ENCODE measurements at places on chromosomes 5 and 9. TPM values are rescaled to one million over a fixed set of nuclear protein-coding genes. Genes with fewer than 3 reads are reported as not detected.

CCDC183 gene
- 0.91 TPM for total RNA-seq

- DNase-seq, result no peak
These were observed 63.4 kb downstream of the TLE1 start for GRCh38 chr9:81625969-81626368.

- DNase-seq, result no peak
These were observed 102.2 kb downstream of the KLF4 start for GRCh38 chr9:107387409-107387808.

- DNase-seq, result no peak
These were observed 109.4 kb downstream of the ZNF608 start for GRCh38 chr5:124637011-124637410.

DNA sequence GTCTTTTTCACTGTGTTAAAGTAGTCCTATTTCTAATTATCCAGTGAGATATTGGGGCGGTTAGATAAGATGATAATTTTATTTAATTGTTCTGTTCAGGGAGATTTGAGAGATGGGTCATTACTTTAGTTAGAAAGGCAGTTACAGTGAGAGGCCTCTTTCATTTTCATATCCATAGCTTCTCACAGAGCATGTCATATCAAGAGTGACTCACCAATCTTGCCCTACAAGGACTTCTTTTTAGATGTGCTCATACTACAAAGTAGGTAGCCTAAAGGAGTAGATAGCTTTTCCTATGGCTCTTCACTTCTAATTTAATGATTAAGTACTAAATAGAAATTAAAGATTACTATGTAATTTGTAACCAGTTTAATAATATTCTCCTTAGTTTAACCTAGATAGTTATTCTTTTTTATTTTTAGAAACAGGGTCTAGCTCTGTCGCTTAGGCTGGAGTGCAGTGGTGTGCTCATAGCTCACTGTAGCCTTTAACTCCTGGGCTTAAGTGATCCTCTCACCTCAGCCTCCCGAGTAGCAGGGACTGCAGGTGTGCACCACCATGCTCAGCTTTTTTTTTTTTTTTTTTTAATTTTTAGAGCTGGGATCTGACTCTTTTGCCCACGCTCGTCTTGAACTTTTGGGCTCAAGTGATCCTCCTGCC is 71.0 kb downstream of the FER start:
- DNase-seq, result no peak

FCN1 gene
- total RNA-seq, result not detected

- peak; percentile 85 for DNase-seq
These were observed 398 bp downstream of the RAPGEF6 start for GRCh38 chr5:131634666-131634995.

FGF18 gene
- total RNA-seq, result not detected

GRCh38 chr5:174327896-174328295 is 282.4 kb downstream of the NSG2 start:
- no peak for DNase-seq

DNA sequence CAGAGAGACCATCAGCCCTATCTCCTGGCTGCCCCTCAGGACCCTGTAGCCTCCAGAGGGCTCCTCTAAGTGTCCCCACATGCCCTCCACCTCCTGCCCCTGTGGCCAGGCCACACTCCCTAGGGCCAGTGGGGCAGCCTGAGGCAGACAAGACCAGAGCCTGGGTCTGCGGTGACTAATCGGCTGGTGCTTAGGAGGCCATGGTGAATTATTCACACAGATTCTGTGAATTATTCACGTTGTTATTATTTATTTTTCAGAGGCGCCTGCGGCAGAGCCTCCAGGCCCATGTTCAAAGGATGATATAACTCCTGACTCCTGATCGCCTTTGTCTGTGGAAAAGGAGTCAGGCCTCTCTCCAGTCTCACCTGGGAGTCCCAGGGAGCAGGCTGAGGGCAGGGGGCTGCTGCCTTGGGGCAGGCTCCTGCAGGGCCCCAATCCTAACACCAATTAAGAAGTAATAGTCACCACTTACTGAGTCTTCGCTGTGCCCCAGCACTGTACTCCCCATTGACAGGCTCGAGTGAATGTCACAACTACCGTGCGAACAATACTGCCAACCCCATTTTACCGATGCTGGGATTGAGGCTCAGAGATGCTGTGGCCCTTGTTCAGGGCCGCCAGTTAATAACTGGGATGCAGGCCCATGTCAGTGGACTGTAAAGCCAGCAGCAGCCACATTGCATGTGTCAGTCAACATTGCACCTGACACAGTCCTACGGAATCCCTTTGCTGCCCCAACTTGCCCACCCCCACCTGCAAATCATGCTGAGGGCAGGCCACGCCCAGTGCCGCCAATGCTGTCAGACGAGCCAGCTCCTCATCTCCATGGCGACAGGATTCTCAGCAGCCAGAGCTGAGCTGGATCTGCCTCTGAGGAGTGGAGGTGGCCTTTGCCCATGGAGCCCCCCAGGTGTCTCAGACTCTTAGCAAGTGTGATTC is 94.9 kb downstream of the PCDH1 start:
- DNase-seq, result no peak

CCDC69 gene
- total RNA-seq, result 89.1 TPM

DNA sequence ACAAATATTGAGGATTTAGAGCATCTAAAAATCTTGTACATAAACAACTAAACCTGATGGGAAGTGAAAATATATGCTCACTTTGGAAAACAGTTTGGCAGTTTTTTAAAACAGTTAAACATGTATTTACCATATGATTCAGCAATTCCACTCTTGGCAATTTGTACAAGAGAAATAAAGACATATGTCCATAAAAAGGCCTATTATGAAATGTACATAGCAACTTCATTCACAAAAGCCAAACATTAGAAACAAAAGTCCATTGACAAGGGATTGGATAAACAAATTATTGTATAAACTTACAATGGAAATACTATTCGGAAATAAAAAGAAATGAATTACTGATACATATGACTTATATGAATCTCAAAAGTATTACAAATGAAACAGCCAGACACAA is 196.2 kb upstream of the SLC24A2 start:
- DNase-seq, result no peak
